ENCODE measurements at places on chromosomes 6 and 20.

DNA sequence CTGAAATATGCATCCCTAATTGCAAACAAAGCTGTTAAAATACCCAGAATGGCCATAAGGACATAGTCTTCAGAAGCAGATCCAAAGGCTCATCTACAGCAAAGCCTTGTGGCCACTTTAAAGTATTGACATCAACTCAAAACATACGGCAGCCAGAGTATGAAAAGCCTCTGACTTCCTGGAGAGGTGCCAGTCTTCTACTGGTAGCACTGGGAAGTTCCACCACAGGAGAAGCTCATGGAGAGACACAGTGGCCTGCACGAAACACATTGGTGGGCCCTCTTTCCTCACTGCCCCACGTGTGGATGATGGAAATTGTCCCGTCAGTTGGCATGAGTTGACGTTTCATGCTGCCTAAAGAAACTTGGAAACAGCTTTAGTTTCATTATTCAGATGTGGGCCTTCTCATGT is 202.6 kb upstream of the HEY2 start:
- DNase-seq: peak; percentile 5

GRCh38 chr6:7922596-7922995 is 12.0 kb upstream of the TXNDC5 start:
- DNase-seq: no peak

DNA sequence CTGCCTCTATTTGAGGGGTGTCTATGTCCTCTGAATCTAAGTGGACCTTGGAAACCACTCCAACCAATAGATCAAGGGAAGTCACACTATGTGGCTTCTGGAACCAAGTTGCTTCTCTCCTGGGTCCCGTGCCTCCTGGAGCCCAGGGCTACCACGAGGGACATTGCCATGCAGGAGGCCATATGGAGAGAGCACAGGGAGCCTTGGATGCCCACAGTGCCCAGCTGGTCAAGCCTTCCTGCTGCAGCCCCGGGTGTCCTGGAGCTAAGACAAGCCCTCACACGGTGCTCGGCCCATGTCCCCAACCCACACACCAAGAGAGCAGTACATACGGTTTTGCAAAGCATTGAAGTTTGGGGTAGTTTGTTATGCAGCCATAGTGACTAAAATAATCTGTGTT is 231.6 kb downstream of the SYNDIG1 start:
- no peak for DNase-seq

- DNase-seq: no peak
Measured at GRCh38 chr6:41921712-41921998, 356 bp downstream of the BYSL start.

- DNase-seq: no peak
Measured at GRCh38 chr6:110083875-110084585, 95.4 kb downstream of the WASF1 start.

DNA sequence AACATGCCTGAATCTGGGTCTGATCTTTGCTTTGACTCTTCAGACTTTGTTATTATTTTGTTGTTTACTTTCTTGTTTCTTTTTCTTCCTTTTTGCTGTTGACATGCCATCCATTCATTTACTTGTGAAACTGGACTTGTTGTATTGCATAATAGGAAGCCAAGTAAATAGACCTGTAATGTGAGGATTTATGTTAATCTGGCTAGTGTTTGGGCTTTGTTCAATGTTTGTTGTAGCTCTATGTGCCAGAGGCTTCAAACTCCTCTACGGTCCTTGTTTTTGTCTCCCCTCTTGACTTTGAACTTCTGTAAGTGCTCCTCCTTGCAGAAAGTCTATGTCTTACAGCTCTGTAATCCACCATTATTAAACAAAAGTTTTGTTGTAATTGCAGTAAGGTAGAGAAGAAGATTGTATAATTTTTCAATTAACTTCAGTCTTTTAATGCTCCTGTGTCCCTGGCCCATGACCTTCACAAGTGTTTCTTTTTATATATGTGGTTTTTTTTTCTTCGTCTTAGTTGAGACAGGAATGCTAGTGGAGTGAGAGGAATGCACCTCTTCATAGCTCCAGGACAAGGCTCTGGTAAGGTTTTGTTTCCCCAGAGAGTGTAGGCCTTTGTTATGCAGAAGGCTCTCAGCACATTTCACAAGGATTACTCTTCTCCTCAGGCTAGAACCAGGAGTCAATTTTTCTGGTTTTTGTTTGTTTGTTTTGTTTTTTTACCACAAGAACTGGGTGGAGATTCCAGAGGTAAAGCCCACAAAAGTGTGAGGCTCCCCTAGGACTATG is 1061.8 kb upstream of the CITED2 start:
- DNase-seq: peak; percentile 55

DNA sequence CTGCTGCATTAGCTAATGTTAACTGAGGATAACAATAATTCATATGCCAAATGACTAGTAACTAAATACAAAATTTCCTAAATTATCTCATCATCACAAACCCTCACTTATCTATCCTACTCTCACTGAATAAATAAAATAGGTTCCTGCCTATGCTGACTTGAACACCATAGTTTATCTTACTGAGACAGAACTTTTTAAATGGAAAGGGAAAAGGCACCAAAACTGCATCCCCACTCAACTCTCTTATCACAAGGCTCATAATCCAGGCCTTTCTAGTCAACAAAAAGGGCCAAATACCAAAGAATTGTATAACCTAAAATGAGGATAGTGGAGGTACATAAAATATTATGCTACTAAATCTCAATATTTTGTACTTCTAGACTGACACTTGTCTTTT is 23.1 kb downstream of the OSTM1 start:
- DNase-seq: no peak

DNA sequence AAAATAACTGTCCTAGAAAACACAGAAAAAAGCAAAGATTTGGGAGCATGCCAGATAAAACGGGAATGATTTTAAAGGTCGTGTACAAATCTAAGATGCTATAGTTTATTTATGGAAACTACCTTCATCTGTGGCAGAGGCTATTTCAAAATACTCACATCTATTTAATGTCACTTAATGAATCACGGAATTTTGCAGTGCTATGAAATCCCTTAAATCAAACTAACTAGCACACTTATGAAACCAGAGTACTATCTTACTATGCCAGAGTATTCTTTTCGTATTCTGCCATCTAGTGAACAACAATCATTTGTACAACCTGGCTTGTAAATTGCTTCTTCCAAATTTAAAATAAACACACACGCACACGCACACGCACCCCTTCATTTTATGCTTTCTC is 77.9 kb upstream of the BMP5 start:
- DNase-seq: peak; percentile 39

- peak; percentile 44 for DNase-seq
Measured at GRCh38 chr6:142045380-142046278, 87.1 kb upstream of the GJE1 start.

GRCh38 chr20:18524646-18525045 is 16.9 kb downstream of the SEC23B start:
- no peak for DNase-seq

All from trophoblast cell (in vitro differentiated cells and primary cell).